ENCODE measurements at places on chromosomes 4 and X.

DNA sequence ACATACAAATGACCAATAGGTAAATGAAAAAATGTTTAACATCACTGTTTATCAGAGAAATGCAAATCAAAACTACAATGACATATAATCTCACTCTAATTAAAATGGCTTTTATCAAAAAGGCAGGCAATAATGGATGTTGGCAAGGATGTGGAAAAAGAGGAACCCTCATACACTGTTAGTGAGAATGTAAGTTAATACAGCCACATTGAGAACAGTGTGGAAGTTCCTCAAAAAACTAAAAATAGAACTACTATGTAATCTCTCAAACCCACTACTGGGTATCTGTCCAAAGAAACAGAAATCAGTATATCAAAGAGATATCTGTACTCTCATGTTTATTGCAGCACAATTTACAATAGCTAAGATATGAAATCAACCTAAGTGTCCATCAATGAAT is 165.9 kb upstream of the HHIP start:
- H3K27me3 ChIP-seq = no peaks in the 10 kb centered on the region
- no peak overlapping the region for H3K27ac ChIP-seq
- no peak for DNase-seq
- no peak overlapping the region for H3K4me3 ChIP-seq
- H3K4me1 ChIP-seq = no peaks in the 10 kb centered on the region

DNA sequence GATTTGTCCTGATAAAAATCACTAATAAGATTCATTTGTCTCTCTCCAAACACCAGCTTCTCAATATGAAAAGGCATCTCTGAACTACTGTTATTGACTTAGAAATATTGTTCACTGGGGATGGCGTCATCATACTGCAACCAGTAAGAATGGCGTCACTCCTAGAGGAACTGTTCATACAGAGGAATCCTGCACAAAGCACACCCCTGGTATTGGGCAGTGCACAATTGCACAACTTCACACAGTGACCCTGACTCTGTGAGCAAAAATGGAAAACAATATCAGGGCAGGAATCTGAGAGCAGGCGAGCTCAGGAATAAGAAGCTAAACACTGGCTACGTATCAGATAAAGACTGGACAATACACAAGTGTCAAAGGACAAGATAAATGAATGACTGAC is 66.7 kb upstream of the PNPLA4 start:
- H3K36me3 ChIP-seq = no peaks in the 10 kb centered on the region
- no peak overlapping the region for H3K4me3 ChIP-seq
- no peaks in the 10 kb centered on the region for H3K27me3 ChIP-seq
- H3K4me1 ChIP-seq = no peaks in the 10 kb centered on the region
- no peak for DNase-seq

GRCh38 chr4:187268940-187269339 is 545.3 kb upstream of the FAT1 start:
- no peaks in the 10 kb centered on the region for H3K4me1 ChIP-seq
- no peak overlapping the region for H3K4me3 ChIP-seq
- no peak overlapping the region for H3K27ac ChIP-seq
- DNase-seq = no peak
- no peaks in the 10 kb centered on the region for H3K36me3 ChIP-seq

DNA sequence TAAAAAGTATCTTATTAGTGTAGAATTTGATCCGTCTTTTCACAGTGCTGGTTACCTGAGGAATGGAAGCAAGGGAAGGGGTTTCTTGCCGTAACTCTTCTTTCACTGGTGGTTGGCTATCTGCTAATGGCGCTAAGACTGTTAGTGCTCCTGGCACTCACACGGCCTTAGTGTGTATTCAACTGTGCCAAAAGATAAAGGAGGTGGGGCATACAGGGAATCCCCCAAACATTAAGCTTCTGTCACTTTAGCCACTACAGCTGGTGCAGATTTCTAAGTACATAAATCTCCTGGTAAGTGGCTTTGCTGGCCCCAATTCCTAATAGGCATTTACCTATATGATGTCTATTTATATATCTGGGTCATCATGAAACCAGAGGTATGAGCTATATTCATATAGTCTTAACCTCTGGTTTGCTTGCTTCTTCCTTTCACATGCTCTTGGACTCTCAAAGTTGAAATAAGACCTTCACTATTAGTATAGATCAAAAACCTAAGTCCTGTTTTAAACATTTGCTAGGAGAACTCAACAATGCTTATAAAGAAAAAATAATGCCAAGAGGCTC is 95.1 kb downstream of the TSPAN7 start:
- no peaks in the 10 kb centered on the region for H3K4me1 ChIP-seq
- H3K36me3 ChIP-seq = no peaks in the 10 kb centered on the region
- H3K4me3 ChIP-seq = no peak overlapping the region
- no peak for DNase-seq

DNA sequence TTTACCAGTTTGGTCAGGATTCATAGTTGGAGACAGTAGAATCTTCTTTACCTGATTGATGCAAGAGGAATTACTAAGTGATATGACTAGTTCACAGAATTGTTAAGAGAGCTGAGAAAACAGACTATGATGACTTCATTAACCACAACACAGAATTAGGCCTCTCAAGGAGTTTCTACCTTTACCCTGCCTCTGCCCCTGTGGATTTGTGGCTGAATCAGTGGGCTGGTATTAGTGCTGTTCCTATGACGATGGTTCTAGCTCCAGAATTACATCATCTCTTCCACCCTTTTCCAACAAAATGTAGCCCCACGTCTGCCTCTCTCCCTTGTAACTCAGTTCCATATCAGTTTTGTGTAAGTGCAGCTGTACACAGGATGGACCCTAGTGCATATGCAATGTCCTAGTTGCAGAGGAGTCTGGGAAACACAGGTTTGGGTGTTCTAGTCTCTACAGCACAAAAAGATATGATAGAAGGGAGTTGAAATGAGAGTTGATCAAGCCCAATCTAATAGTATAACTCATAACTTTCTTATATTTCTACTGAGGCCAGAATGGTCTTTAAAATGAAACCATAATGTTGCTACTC is 99.3 kb downstream of the ANXA5 start:
- H3K27me3 ChIP-seq = no peaks in the 10 kb centered on the region
- H3K4me3 ChIP-seq = no peak overlapping the region
- H3K36me3 ChIP-seq = no peaks in the 10 kb centered on the region
- no peak overlapping the region for H3K27ac ChIP-seq

GRCh38 chrX:13110433-13111324 is 66.3 kb upstream of the FAM9C start:
- DNase-seq = peak; percentile 36
- no peaks in the 10 kb centered on the region for H3K36me3 ChIP-seq
- H3K4me1 ChIP-seq = peaks cover 7% of the 10 kb centered on the region
- no peaks in the 10 kb centered on the region for H3K27me3 ChIP-seq
- no peak overlapping the region for H3K4me3 ChIP-seq
- no peak overlapping the region for H3K27ac ChIP-seq

- peaks cover 6% of the 10 kb centered on the region for H3K36me3 ChIP-seq
- DNase-seq = no peak
- no peak overlapping the region for H3K27ac ChIP-seq
- H3K4me3 ChIP-seq = no peak overlapping the region
- H3K4me1 ChIP-seq = peaks cover 12% of the 10 kb centered on the region
Measured at GRCh38 chr4:48899950-48900349, 6.6 kb downstream of the OCIAD2 start.

GRCh38 chr4:54439831-54440243 is 210.7 kb downstream of the PDGFRA start:
- DNase-seq = peak; percentile 42
- H3K4me1 ChIP-seq = no peaks in the 10 kb centered on the region
- H3K36me3 ChIP-seq = no peaks in the 10 kb centered on the region
- H3K27me3 ChIP-seq = peaks cover 3% of the 10 kb centered on the region

DNA sequence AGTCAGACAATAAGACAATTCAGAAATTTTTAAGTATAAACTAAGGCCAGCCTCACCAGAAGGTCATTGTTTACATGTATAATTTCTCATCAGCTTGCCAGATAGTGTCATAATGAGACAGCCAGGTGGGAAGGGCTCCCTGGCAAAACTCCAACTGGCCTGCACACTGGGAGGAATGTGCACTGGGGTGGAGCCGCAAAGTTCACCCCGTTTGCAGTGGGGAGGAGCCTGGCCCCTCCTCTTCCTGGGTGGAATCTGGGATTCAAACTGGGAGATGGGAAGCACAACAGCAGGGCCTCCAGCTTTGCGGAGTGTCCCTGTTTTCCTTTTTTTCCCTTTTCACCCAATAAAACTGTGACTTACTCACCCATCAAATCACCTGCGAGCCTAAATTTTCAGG is 329.9 kb downstream of the SMARCA1 start:
- H3K36me3 ChIP-seq = no peaks in the 10 kb centered on the region
- no peaks in the 10 kb centered on the region for H3K4me1 ChIP-seq
- DNase-seq = peak; percentile 2
- H3K27ac ChIP-seq = no peak overlapping the region
- no peaks in the 10 kb centered on the region for H3K27me3 ChIP-seq
- no peak overlapping the region for H3K4me3 ChIP-seq

DNA sequence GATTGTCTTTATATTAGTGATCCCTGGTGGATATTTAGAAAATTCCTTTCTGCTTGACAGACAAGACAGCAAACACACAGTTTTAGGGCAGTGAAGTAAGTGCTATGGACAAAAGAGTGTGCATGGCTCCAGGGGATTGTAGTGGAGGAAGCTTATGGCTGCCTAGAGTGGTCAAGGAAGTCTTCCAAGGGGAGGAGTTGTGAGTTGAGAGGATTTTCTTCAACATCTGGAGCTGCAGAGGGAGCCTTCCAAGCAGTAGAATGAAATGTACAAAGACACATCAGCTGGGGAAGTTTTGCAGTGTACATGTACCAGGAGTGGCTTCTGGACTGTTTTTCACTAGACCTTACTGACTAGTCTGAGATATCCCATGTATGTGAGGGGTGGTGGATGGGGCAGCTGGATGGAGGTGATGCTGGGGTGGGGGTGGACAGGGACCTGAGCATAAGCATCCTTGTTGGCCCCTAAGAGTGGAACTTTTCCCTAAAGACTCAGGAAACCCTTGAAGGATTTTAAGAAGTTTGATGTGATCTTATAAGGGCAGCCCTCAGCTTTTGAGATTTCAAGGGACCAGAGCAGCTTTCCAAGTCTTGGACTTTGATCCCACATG is 160.5 kb upstream of the TAPT1 start:
- no peaks in the 10 kb centered on the region for H3K4me1 ChIP-seq
- no peak overlapping the region for H3K4me3 ChIP-seq
- no peaks in the 10 kb centered on the region for H3K27me3 ChIP-seq
- DNase-seq = no peak
- H3K36me3 ChIP-seq = no peaks in the 10 kb centered on the region
- H3K27ac ChIP-seq = no peak overlapping the region

DNA sequence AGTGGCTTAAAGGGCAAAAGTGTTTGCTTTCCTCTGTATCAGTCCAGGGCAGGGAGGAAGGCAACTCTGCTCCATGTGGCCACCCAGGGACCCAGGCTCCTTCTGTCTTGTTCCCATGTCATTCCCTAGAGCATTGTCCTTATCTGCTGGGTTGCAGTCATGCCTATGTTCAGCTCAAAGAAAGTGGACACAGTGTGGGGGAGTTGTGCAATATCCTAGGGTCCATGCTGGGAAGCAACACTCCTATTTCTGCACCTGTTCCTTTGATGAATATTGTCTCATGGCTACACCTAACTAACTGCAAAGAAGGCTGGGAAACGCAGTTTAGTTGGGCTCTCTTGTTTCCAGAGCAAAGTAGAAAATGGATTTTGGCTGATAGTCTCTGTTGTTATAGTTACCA is 107.0 kb upstream of the OTUD4 start:
- no peaks in the 10 kb centered on the region for H3K4me1 ChIP-seq
- H3K27ac ChIP-seq = no peak overlapping the region
- DNase-seq = no peak
- no peaks in the 10 kb centered on the region for H3K27me3 ChIP-seq

GRCh38 chr4:135240796-135241195 is 1039.2 kb upstream of the PABPC4L start:
- peak; percentile 6 for DNase-seq
- no peak overlapping the region for H3K27ac ChIP-seq
- no peaks in the 10 kb centered on the region for H3K36me3 ChIP-seq
- H3K27me3 ChIP-seq = no peaks in the 10 kb centered on the region
- no peak overlapping the region for H3K4me3 ChIP-seq

DNA sequence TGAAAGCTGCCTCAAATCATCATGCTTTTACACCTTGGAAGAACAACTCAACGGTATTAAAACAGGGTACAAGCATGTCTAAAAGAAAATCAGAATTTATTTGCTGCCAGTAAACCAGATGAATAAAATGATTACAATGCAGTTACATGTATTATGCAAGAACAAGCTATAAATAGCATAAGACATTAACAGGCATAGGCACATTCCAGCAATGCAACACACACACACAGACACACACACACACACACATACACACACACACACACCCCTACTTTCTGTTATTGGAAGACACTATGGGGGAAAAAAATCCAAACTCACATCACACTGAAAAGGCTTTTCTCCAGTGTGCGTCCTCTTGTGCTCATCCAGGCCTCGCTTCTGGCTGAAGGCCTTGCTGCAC is 212.5 kb downstream of the PRDM5 start:
- H3K36me3 ChIP-seq = 0 out of 2 replicates have a peak, but pooled peaks cover 2% of the 10 kb centered on the region
- H3K4me3 ChIP-seq = no peak overlapping the region
- no peak for DNase-seq
- H3K4me1 ChIP-seq = no peaks in the 10 kb centered on the region
- H3K27ac ChIP-seq = no peak overlapping the region

GRCh38 chr4:71944956-71945355 is 86.8 kb upstream of the NPFFR2 start:
- 0 out of 2 replicates have a peak, but pooled peaks cover 2% of the 10 kb centered on the region for H3K27me3 ChIP-seq
- no peak for DNase-seq
- H3K4me3 ChIP-seq = no peak overlapping the region
- H3K36me3 ChIP-seq = no peaks in the 10 kb centered on the region

GRCh38 chr4:75860606-75861005 is 41.6 kb downstream of the PPEF2 start:
- no peaks in the 10 kb centered on the region for H3K4me1 ChIP-seq
- no peaks in the 10 kb centered on the region for H3K27me3 ChIP-seq
- no peak overlapping the region for H3K4me3 ChIP-seq
- no peak for DNase-seq

DNA sequence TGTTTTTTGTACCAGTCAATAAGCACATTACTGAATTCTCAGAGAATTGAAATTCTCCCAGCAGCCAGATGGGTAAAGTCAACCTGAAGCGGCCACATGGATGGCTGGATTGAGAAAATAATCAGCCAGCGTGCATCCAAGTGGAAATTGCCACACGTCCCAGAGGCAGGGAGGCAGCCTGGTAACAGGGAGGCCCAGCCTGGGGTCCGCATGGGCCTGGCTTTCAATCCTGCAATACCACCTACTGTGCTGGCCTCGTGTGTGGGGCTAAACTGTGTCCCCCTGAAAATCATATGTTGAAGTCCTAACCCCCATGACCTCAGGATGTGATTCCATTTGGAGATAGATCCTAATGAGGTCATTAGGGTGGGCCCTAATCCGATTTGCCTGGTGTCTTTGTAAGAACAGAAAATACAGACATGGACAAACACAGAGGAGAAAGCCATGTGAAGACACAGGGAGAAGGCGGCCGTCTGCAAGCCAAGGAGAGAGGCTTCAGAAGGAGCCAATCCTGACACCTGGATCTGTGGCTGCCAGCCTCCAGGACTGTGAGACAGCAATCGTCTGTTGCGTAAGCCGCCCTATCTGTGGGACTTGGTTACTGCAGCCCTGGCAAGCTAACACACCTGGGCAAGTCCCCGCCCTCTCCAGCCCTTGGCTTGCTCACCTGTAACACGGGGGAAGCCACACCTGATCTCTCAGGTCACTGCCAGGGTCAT is 90.3 kb downstream of the JAKMIP1 start:
- peaks cover 11% of the 10 kb centered on the region for H3K27me3 ChIP-seq
- DNase-seq = no peak
- no peaks in the 10 kb centered on the region for H3K36me3 ChIP-seq
- H3K4me3 ChIP-seq = no peak overlapping the region
- no peak overlapping the region for H3K27ac ChIP-seq

- no peaks in the 10 kb centered on the region for H3K27me3 ChIP-seq
- no peaks in the 10 kb centered on the region for H3K4me1 ChIP-seq
- H3K4me3 ChIP-seq = no peak overlapping the region
- no peak for DNase-seq
- no peak overlapping the region for H3K27ac ChIP-seq
Measured at GRCh38 chr4:187615972-187616371, 379.6 kb upstream of the ZFP42 start.

All from SJCRH30 (cell line).